Pulmonary artery endothelial cell (primary cell): ENCODE measurements at places on chromosomes 16 and 17. TPM values are rescaled to one million over a fixed set of nuclear protein-coding genes. Genes with fewer than 3 reads are reported as not detected.
A peak's percentile ranks its signal among the peaks of the same experiment; 100 is the strongest.

The SLC38A8 gene
- total RNA-seq: not detected in 2 replicates

The WIPI1 gene
- total RNA-seq: 51.8 and 55.0 TPM in 2 replicates

DNA sequence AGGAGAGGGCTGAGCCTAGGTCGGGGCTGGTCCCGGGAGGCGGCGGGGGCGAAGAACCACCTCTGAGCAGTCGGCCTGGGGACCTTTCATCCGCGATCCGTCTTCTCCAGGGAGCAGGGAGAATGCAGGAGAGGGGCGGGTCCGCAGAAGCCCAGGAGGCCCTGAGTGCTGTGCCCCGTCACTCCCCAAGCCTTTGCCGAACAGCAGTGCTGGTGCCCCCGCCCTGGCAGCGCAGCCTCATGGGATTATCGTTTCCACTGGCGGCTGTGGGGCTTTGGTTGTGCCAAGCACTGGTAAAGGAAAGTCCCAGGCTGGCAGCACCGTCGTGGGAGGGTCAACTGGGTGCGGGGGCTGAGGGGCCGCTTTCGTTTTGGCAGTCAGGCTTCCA, 631 bp downstream of the TBL3 start:
- no peak for DNase-seq

GRCh38 chr16:23428351-23428750, 24.6 kb downstream of the COG7 start:
- no peak for DNase-seq

DNA sequence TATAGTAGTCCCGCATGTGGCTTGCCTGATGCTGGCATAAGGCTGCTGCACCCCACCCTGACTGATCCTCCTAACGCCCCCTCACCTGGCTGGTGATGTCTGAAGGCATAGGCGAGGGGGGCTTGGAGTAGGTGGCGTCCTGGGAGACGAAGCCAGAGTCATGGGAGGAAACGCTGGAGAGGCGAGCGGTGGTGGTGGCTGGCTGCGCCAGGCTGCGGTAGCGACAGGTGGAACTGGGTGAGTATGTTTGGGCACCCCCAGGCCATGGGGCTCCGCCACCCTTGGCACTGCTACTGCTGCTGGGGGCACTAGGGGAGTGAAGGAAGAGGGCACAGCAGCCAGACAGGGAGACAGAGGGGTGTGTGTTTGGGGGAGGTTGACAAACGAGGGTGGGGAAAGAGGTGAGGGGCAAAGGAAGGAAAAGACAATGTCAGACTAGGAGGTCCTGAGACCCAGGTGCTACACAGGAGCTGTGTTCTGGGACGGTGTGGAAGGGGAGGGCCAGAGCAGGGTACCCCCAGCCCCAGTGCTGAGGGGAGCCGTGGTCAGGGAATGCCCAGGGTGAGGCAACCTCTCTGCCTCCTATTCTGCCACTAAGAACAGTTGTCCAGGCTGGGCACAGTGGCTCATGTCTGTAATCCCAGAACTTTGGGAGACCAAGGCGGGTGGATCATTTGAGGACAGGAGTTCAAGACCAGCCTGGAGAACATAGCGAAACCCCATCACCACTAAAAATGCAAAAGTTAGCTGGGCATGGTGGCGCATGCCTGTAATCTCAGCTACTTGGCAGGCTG, 11.4 kb downstream of the MTSS2 start:
- no peak for DNase-seq

DNA sequence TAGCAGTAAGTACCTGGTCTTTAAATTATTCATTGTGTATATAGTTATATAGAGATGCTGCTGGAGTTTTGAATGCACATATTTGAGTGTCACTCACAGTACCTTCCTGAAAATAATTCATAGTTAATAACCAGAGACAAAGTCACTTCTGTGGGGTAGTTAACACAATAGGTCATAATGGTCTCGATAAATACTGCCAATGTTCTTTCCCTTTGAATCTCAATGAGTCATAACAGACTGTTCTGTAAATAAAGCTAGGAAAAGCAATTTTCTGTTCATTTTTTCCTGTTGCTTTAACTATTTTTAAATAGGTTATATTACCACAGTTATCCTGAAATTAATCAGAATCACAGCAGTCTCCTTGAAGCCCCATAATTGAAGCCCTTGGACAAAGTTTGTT, 87.2 kb downstream of the MAP2K4 start:
- DNase-seq: peak; percentile 3
